ENCODE measurements at places on chromosomes 7 and 10. TPM values are rescaled to one million over a fixed set of nuclear protein-coding genes. Genes with fewer than 3 reads are reported as not detected.

Gene C7orf57
- 0.67 TPM for polyA plus RNA-seq

Gene EPO
- 0.11 TPM for polyA plus RNA-seq

Gene PNLIP
- not detected for polyA plus RNA-seq

Gene HIF1AN
- 41.9 TPM for polyA plus RNA-seq

Gene OR2A42
- 0.97 TPM for polyA plus RNA-seq

Gene PRTFDC1
- 51.9 TPM for polyA plus RNA-seq

Gene TFPI2
- 15.0 TPM for polyA plus RNA-seq

Gene OR2A5
- polyA plus RNA-seq, result not detected

Gene TRIM24
- 66.1 TPM for polyA plus RNA-seq

Gene BAMBI
- polyA plus RNA-seq, result 49.7 TPM

Gene DENND2A
- polyA plus RNA-seq, result 40.4 TPM

Gene URGCP
- 32.4 TPM for polyA plus RNA-seq

Gene ACTL6B
- not detected for polyA plus RNA-seq

Gene ADAM8
- polyA plus RNA-seq, result 1.0 TPM

Gene RBM48
- 20.1 TPM for polyA plus RNA-seq

Gene OGDHL
- polyA plus RNA-seq, result 41.4 TPM

Gene VWDE
- 5.1 TPM for polyA plus RNA-seq

Gene CTBP2
- 92.7 TPM for polyA plus RNA-seq

Gene RTKN2
- 11.8 TPM for polyA plus RNA-seq

Gene CC2D2B
- 1.2 TPM for polyA plus RNA-seq

Gene CFAP69
- 15.5 TPM for polyA plus RNA-seq

Gene ADAM12
- polyA plus RNA-seq, result 25.6 TPM

Gene FKBP6
- polyA plus RNA-seq, result 0.25 TPM

Gene CYP26A1
- polyA plus RNA-seq, result not detected
